Myocyte (in vitro differentiated cells): ENCODE measurements at places on chromosomes 13 and 19.

DNA sequence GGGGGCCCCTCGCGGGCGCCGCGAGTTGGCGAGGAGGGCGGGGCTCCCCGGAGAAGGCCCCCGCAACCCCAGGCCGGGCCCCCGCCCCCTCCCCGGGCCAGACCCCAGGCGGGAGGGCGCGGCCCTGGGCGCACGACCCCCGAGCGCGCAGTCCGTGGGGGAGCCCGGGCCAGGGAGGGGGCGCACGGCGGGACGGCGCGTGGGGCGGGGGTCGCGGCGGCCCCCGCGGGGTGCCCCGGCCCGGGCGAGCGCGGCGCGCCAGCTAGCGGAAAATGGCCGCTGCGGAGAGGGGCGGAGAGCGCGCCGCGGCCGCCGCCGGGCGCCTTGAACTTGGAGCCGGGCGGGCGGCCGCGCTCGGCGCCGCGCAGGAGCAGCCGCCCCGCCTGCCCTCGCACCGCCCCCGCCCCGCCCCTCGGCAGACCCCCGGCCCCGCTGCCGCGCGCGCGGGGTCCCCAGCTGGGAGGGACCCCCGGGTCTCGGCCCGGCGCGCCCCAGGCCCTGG, 6.4 kb upstream of the NFIC start:
- peak; percentile 33 for DNase-seq

DNA sequence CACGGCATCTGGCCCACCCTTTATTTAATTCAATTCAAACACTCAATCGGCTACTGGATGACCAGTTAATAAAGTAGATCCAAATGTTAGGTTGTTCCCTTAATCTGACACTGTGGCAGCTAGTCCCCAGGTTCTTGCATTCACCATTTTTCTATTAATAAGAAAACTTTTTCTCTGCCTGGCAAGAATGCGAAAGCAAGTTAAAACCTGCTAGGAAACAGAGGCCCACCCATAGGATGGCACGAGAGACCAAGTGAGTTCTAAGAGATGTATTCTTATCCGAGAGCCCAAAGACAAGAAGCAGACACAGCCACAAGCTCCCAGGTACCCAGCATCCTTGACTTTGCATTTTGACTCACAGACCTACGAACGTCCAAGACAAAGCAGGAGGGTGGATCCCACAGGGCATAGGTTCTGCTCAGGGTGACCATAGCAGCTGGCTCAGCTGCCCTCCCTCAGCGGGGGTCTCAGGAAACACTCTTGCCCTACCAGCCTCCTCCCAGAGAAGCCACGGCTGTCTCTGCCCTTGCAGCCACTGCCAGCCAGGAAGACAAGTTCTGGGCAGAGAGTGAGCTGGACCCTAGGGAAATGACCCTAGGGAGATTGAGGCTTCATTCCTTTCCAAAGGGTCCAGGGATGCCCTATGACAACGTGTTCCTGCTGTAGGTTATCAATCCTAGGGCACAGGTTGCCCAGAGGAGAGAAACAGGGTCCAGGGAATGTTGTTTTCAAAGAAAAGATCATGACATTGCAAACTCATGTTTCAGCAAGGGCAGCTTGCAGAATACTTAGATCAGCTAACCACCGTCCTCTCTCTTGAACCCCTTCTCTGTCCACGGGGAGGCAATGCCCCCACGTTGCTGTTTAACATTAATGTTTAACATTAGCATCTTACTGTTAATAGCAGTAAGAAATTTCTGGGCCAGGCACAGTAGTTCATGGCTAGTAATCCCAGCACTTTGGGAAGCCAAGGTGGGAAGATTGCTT, 147.2 kb upstream of the ZNF507 start:
- DNase-seq, result no peak

- no peak for DNase-seq
Measured at GRCh38 chr13:78061806-78062205, 143.2 kb upstream of the EDNRB start.

- DNase-seq, result no peak
Measured at GRCh38 chr13:21020581-21020980, 40.8 kb downstream of the LATS2 start.

- DNase-seq, result no peak
Measured at GRCh38 chr19:46180701-46181387, 32.8 kb downstream of the IGFL2 start.

- peak; percentile 88 for DNase-seq
Measured at GRCh38 chr13:94480672-94481145, 1.2 kb upstream of the DCT start.

DNA sequence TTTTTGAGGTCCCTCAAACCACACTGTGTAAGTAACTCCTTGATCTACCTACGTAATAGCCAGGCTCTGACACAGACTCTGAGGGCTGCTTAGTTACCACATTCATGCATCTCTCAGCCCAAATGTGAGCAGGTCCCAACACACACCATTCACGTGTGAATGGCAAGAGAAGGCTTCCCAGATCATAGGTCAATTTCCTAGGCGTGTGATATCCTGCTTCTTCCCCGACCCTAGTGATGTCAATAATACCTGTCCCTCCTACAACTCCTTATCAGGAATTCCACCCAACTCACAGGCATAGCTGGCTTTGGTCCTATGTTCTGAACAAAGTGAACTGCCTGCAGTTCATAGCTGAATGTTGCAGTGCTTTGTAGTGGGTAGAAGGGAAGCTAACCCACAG, 334.5 kb downstream of the RFC3 start:
- no peak for DNase-seq

DNA sequence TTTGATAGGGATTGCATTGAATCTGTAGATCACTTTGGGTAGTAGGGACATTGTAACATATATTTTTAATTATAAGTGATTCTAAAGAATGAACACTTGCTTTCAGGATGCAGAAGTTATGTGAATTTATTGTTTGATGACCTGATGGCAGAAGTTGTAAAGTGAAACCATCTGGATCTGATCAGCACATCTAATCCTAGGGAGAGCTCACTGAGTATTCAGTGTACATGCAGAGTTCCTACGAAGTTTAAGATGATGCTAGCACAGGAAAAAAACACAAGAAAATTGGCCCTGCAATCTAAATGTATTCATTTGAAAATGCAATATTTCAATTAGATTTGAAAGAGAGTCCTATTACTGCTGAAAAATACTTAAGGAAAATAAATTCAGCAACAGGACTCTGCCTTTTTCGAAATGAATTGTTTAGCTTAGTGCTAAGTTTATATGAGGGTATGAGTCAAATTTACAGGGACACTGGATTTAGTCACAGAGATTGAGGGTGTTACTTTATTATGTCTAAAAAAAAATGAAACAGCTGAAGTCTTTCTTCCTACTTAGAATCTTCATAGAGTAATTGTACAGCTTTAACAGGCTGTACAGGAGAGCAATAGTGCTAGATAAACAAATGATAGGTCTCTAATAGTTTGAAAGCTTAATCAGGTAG, 385.7 kb downstream of the DCT start:
- peak; percentile 18 for DNase-seq

- no peak for DNase-seq
Measured at GRCh38 chr19:13808856-13809255, 13.6 kb downstream of the ZSWIM4 start.

DNA sequence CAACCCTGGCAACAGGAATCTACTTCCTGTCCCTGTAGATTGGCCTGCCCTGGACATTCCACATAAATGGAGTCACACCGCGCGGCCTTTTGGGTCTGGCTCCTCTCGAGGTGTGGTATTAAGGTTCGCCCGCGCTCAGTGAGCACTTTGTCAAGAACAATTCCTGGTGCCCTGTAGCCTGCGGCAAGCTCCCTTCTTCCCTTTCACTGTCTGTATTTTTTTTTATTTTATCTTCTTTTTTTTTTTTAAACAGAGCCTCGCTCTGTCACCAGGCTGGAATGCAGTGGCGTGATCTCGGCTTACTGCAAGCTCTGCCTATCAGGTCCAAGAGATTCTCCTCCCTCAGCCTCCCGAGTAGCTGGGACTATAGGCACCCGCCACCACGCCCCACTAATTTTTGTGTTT, 28.3 kb downstream of the PEX11G start:
- no peak for DNase-seq

DNA sequence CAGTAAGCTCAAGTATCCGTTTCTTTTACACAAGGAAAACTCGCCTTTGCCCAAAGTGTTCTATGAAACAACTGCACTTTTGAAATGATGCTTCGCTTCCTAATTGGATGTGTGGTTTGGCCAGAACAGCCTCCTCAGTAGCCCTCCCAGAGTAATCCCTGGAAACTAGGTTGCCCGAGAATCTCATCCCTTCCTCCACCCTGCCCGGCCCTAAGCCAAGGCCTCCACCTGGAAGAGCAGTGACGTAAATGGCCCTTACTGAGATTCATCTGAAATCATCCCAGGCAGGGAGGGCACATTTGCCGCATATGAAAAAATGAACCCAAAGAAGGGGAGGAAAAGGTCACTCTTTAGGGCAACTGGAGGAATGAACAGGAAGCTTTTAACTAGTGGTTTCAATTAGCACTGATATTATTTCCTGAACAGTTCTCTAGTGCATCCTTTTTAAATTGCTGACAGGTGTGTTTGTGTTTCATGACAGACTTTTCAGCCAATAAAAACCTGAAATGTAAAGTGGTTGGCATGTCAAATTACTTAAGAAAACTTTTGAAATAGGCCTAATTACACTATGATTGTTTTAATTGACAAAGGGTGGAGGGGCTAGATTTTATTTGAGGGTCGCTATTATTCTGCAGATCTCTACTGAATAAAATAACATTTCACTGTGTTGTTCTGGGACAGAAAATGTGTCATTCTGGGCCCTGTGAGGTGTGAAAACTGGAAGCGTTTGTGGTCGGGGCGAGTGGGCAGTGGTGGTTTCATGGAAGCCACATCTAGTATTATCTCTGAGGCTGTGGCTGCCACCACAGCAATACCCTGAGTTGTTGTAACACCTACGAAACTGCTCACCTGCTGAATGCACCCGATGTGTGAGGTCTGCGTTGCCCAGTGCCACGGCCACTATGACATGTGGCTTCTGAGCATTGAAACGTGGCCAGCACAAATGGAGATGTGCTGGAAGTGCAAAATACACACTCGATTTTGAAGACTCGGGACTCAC, 112.1 kb downstream of the ZIC5 start:
- DNase-seq, result peak; percentile 2

DNA sequence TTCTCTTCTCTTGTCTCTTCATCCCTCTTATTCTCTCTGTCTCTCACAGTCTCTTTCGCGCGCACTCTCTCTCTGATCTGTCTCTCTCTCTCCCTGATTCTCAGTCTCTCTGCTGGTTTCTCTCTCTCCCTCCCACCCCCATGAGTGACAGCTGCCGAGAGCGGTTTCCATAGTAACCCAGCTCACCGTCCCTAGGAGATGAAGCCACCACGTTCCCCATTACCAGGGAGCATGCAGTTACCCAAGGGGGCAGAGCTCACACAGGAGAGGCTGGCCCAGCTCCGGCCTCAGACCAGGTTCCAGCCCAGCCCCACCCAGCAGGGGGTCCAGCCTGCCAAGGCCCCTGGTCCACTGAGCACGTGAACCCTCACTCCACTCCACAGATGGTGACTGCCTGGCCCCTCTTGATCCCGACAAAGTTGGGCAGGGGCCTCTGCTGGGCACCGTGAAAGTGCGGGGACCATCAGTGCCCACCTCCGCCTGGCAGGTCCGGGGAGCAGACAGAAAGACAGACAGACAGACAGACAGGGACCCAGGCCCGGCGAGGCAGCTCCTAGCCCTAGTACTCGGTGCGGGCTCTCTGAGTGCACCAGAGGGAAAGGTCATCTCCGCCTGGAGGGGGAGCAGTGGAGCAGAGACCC, 50.6 kb downstream of the CELF5 start:
- no peak for DNase-seq

DNA sequence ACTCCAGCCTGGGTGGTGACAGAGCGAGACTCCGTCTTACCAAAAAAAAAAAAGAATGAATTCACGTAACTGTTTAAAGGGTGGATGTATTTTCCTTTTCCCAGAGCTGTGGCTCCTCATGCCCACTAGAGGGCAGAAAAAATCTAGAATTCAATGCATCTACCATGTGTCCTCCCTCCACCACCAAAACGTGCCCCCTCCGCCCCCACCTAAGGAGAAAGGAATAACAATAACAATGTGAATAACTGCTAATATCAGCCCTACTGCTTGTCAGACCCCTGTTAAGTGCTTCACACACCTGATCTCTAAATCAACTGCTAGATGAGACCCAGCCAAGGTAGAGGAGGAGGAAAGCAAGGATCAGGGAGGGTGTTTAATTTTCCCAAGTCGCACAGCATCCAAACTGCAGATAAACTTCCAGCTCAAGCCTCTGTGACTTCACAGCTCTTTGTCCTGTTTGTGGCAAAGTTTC, 20.2 kb upstream of the PNMA8B start:
- DNase-seq, result peak; percentile 26

DNA sequence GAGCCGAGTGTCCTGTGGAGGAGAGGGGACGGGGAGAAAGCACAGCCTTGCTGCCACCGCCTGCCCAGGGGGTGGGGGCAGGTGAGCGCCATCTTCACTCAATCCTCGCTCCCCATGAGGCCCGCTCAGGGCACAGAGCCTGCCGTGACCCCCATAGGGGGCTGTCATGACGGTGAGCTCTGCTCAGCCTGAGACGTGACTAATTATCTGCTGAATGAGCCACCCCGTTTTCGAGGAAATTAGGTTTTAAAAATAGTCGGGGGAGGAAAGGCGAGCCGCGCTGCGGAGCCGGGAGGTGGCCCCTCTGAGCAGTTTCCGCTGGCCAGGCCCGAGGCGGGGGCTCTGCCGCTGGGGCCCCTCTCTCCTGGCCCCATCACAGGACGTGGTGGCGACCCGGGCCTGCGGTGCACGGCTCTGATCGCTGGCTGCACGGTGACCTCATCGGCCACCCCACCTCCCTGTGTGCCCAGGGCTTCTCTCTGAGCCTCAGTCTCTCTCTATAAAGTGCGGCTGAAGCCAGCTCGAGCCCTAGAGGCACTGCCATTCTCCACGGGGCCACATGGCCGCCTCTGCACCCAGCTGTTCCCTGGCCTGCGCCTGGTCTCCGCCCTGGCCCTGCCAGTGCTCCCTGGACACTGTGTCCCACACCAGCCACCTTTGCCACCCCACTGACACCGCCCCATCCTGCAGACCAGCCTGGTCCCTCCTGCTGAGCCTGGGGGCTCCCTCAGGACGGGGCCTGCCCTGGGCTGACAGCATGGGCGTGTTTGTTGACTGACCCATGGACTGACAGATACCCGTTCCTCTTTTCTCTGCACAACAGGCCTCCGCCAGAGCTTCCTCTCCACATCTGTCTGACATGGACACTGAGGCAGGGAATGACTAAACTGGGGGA, 28.3 kb downstream of the PIP5K1C start:
- no peak for DNase-seq

DNA sequence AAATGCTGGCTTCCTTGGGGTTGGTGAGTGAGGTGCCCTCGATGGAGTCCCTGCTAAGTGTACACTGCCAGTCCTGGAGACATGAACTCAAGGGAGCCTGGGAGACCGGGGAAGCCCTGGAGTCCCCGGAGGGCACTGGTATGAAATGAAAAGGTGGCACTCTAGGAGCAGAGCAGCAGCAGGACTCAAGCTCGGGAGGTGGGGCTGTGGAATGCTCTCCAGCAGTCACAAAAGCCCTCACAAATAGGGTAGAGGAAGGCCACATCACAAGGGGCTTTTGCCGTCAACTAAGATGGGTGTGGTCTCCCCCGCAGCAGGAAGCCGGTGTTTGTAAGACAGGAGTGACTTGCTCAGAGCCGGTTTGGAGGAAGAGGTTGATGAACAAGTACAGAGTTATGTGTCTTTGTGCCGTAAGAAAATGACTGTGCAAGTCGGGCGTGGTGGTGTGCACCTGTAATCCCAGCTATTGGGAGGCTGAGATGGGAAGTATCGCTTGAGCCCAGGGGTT, 19.3 kb downstream of the CCNE1 start:
- no peak for DNase-seq

GRCh38 chr13:94640721-94641120, 39.1 kb downstream of the GPR180 start:
- DNase-seq, result no peak

GRCh38 chr19:32919365-32919764, 49.8 kb upstream of the SLC7A9 start:
- DNase-seq, result no peak
